ENCODE measurements at places on chromosomes 2 and 18.

GRCh38 chr2:174617718-174618117, 20.1 kb upstream of the WIPF1 start:
- no peak for DNase-seq

DNA sequence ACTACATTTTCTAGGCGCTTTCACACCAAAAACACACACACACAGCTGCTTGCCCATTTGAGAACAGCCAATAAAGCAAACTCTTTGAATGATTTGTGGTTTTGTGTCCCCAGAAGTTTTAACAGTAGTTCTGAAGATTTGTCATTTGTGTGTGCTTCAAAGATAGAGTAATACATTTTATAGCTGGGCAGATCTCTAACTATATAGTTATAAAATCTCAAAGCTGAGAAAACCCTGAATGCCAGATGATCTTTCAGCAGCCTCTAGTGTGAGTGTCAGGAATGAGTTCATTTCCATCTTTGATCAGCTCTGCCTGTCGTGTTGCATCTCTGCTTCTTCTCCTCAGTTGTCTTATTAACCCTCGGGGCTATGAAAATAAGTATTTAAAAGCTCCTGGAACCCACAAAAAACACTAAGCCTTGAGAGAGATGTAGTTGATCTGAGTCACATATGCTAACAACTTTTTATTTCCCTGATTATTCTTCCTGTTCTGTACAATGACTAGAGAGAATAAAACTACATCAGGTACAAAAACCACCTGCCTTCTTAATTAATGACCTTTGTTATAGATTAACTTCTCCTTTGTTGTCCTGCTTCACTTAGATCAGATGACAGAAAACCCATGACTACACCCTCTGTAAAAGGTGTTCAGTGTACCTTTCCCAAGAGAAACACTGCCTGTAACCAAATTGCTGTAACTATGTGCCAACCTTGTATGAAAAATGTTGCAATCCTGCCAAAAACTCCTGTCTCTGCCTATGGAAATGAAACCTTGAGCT, 30.0 kb upstream of the SLC3A1 start:
- peak; percentile 37 for DNase-seq

GRCh38 chr2:36507408-36507812, 90.6 kb downstream of the FEZ2 start:
- peak; percentile 25 for DNase-seq

- DNase-seq = no peak
Measured at GRCh38 chr18:63062246-63062645, 257.3 kb downstream of the BCL2 start.

DNA sequence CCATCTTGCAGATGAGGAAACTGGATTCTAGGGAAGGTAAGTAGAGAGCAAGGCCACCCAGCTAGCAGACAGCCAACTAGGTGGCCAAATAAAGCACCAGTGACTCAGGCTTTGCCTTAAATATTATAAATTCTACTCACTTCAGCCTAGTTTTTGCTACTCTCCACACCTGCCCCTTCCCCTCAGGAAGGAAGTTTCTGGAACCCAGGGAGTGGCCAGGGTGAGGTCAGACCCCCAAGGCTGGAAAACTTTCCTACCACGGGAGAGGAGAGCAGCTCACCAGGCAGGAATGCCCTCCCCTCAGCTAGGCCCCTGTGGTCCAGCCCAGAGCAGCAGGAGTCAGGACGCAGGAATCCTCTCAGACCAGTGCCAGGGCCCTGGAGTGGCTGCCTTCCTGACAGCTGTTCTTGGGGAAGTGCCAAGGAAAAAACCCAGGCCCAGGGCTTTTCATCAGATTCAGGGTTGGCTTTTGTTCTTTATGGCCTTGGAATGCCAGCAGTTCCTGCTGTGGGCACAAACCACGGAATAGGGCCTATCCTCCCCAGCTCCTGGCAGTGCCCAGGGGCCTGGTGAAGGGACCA, 5.1 kb upstream of the PAX8 start:
- DNase-seq = no peak

DNA sequence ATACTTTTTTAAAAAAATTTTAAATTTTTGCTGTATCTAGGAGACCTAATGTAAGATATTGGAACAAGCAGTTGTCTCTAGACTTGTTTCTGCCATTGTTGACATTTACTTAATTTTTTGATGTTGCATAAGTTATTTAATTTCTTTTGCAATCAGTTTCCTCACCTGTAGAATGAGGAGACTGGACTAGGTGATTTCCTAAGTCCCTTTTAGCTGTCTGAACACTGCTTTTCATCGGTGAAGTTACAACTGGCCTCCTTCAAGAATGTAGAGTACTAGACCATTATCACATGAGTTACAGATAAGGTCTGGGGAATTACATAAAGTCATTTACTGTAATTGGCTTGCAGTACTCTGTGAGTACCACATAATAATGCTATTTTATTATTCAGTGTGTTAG, 147.6 kb downstream of the LTBP1 start:
- DNase-seq = no peak

GRCh38 chr2:20452551-20452950, 5.7 kb downstream of the RHOB start:
- DNase-seq = no peak

DNA sequence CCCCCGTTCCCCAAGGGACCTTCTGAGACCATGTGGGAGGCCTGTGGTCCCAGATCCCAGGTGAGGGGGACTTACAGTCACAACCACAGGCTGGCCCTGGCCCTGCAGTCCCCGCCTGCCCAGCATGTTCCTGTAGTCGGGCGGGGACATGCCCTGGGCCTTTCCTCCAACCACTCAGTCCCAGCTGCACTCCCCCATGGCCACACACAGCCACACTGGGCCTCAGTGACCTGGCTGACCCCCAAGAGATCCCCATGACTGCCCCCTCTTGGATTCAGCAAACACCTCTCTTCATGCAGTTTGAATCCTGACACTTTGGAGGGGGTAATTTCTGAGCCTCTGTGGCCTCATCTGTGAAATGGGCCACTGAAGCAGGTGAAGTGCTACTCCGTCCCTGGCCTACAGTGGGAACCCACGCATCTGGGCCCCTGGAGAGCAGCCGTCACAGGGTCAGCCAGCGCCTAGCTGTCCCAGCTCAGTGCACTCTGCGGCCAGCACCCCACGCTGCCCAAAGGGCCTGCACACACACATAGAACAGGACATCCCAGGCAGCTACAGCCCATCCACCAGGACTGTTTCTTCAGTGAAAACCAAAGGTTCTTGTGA, 12.7 kb upstream of the ARHGEF4 start:
- no peak for DNase-seq

GRCh38 chr18:74508366-74508765, 12.2 kb downstream of the CNDP2 start:
- DNase-seq = no peak

GRCh38 chr18:77130229-77131099, 2.1 kb downstream of the MBP start:
- no peak for DNase-seq

- DNase-seq = no peak
Measured at GRCh38 chr2:180061085-180061484, 54.0 kb upstream of the CWC22 start.

DNA sequence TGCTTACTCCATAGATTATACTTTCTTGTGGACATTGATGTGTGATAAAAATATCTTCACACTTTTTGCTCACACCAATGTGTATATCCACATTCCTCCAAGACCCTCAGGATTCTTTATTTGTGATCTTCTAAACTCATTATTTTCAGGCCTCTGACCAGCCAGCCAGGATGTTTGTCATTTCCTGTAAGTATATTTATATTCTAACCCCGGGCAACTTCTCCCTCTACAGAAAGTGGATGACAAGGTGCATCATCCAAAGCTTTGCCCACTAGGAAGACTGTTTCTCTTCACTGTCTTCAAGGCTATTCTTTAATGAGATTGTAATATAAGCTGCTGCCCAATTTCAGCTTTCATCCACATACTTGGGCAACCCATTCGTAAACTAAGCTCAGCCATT, 3.6 kb upstream of the CWC22 start:
- no peak for DNase-seq

DNA sequence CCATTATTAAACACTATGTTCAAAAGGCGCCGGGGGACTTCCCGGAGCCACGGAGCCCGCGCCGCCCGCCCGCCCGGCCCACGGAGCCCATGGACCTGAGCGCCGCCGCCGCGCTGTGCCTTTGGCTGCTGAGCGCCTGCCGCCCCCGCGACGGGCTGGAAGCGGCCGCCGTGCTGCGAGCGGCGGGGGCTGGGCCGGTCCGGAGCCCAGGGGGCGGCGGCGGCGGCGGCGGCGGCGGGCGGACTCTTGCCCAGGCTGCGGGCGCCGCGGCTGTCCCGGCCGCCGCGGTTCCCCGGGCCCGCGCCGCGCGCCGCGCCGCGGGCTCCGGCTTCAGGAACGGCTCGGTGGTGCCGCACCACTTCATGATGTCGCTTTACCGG, 197 bp downstream of the GDF7 start:
- DNase-seq = no peak

DNA sequence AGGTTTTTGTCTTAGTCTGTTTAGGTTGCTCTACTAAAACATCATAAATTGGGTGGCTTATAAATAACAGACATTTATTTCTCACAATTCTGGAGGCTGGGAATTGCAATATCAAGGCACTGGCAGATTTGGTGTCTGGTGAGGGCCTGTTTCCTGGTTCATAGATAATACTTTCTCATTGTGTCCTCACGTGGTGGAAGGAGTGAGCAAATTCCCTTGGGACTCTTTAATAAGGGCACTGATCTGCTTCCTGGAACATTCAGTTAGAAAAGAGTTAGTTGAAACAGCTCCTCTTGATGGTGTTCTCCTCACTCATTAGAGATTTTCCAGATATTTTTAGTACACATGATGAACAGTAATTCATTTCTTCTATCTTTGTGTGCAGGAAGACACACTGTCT, 22.3 kb downstream of the COL4A3 start:
- DNase-seq = no peak

DNA sequence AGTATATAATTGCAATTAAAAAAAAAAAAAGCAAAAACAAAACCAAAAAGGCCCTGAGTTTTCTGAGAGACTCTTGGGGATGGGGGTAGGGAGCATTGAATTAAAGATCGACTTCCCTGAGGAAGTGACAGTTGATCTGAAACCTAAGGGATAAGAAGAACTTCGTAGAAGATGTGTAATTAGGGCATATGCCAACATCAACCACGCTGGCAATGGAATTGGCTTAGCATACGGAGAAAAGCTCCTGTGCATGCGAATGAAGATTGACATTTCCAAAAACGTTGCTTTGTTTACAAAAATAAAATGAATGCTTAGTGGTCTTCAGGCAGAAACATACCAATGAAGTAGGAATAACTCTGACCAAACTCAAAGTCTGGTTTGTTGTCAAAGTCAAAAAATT, 307.6 kb upstream of the ZNF521 start:
- no peak for DNase-seq

DNA sequence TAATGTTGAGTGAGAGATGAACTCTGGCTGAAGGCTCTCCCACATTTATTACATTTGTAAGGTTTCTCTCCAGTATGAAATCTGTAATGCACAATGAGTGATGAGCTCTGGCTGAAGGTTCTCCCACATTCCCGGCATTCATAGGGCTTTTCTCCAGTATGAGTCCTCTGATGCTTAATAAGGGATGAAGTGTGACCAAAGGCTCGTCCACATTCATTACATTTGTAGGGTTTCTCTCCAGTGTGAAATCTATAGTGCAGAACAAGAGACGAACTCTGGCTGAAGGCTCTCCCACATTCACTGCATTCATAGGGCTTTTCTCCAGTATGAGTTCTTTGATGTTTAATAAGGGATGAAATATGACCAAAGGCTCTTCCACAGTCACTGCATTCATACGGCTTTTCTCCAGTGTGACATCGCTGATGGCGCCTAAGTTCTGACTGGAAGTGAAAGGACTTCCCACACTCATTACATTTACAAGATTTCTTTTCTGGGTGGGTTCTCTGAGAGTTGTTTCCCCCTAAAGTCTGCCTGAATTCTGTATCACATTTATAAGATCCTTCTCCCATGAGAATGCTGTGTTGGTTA, 10.2 kb downstream of the ZNF514 start:
- no peak for DNase-seq

DNA sequence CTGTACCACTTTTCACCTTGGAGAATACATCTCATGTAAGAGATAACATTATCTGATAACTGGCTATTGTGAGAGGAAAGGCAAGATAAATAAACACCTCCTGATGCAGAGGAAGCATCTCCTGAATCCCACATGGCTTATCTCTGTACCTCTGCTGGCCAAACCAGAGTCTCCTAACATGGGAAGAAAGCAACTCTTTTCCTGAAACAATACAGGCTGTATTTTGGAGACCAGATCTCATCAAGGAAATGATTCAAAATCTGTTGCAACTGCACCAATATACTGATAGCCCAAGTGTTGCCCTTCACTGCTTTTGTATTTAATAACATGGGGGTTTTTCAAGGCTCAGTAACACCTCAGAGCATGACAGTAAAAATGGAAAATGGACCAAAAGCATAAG, 106.9 kb downstream of the MREG start:
- no peak for DNase-seq

- DNase-seq = no peak
Measured at GRCh38 chr2:106108351-106108750, 85.8 kb downstream of the UXS1 start.

GRCh38 chr2:152376968-152377367, 42.0 kb downstream of the FMNL2 start:
- DNase-seq = no peak

GRCh38 chr2:1286929-1287328, 126.3 kb upstream of the TPO start:
- DNase-seq = no peak

GRCh38 chr2:134446383-134447017, 192.6 kb downstream of the MGAT5 start:
- no peak for DNase-seq

- no peak for DNase-seq
Measured at GRCh38 chr2:174776675-174777074, 12.4 kb upstream of the CHRNA1 start.

DNA sequence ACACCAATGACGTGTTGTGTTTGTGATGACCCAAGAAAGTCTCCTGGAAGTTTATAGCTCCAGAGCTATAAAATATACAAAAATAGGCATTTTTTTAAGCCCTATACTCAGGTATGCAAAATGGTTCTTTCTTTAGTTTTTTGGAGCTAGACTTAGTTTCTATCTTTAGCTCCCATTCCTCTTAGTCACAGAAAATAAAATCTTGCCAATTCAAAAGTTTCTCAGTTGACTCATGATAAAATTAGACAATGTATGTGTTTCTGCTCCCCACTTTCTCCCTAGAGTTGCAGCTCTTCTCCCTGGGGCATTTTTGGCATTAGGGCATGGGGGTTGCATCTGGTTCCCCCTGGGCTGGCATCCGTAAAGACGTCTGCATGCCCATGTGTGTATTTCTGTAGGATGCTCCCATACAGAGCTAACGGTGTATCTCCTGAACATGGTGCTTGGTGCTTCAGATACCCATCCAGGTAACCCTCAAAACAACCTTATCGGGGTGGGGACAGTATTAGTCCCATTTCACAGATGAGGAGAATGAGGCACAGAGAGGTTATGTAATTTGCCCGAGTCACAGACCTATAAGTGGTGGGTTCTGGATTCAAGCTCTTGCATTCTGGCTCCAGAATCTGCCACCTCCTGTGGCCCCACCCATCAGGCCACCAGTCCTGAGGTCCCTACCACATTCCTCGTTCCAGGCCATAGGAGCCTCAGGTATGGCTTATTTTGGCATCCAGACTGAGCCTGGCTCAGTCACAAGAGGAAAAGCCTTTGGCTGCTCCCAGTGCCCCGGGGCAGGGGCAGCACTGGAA, 43.1 kb upstream of the ASAP2 start:
- no peak for DNase-seq

- DNase-seq = no peak
Measured at GRCh38 chr18:79819968-79820351, 22.2 kb downstream of the KCNG2 start.

GRCh38 chr2:214628091-214628490, 181.4 kb downstream of the BARD1 start:
- DNase-seq = no peak

GRCh38 chr2:65351234-65351947, 81.0 kb downstream of the SPRED2 start:
- DNase-seq = no peak
